SK-N-MC (cell line): ENCODE measurements at places on chromosomes 5 and 9.
A peak's percentile ranks its signal among the peaks of the same experiment; 100 is the strongest.

GRCh38 chr5:77066184-77066583 is 20.9 kb downstream of the ZBED3 start:
- DNase-seq, result no peak

DNA sequence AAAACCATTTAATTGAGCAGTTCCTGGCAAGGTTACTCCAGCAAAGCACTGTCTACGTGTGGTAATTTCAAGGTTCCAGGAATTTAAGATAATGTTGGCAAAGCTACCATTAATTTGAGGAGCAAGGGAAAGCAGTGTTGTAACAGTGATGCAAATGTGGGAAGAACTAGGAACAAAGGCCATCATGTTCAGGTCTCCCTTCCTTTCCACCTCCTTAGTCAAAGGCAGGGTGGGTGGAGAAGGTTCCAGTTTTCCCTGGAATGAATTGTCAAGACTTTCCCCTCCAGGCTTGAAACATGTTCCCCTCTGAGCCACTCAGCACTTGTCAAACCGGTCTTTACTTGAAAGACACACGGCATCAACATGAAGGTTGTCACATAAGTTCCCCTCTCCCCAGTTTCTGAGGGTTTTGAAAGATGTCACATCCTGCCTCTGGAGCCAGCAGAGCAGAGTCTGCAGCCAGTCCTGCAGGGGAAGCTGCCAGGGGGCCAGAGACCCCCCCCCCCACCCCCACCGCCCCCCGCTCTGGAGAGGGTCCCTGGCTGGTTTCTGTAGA is 226.0 kb downstream of the GAS1 start:
- no peak for DNase-seq

- no peak for DNase-seq
Measured at GRCh38 chr9:93090091-93090655, 5.8 kb upstream of the CARD19 start.

DNA sequence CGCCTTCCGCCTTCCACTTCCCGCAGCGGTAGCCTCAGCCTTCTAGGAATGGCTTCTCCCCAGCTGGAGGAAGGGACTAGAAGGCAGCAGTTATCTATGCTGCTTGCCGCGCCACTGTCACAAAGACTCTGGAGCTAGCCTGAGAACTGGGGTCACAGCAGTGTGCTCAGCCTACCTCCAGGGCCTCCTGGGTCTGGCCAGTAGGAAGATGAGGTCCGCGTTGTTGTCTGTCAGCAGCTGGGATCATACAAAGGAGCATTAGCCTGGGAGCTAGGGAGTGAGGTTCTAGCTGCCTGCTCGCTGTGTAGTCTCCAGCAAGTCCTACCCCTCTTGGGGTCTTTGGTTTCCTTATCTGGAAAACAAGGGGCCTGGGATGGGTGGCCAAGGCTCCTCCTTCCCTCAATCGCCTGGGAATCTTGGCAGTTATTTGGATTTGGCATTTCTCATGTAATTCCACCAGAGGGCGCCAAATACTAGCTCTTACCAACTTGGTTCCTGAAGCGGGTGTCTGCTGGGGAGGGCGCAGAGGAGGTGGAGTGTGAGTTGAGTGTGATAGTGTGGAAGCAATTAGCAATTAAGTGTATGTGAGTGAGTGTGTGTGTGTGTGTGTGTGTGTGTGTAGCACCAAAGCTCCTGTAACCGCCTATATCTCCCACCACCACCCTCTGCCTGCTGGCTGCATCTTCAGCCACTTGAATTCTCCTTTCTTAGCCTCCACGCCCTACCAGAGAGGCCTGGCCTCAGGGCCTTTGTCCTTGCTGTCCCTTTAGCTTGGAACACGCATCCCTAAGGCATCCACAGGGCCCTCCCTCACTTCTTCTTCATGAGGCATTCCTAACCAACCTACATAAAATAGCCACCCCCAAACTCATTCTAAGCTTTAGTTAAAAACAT is 97.1 kb downstream of the ENTREP1 start:
- no peak for DNase-seq

GRCh38 chr5:146561711-146562110 is 45.7 kb upstream of the GPR151 start:
- no peak for DNase-seq

DNA sequence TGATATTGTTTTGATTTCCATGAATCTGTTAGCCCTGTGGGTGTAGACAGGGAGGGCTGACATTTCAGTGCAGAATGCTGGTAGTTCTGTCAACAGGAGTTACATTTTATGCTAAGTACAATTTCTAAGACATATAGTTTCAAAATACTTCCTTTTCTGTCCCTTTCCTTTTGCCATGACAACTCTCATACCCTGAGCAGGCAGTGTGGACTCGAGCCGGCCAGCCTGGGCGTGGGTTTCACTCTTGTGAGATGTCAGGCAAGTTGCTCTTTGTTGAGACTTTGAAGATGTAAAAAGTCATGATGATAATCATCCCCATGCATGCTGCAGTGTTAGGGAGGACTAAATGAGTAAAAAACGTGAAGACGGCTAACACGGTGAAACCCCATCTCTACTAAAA is 197.9 kb downstream of the CFAP90 start:
- no peak for DNase-seq

- no peak for DNase-seq
Measured at GRCh38 chr5:172235827-172236736, 42.1 kb downstream of the EFCAB9 start.

GRCh38 chr5:167633931-167634341 is 657.5 kb upstream of the WWC1 start:
- no peak for DNase-seq

DNA sequence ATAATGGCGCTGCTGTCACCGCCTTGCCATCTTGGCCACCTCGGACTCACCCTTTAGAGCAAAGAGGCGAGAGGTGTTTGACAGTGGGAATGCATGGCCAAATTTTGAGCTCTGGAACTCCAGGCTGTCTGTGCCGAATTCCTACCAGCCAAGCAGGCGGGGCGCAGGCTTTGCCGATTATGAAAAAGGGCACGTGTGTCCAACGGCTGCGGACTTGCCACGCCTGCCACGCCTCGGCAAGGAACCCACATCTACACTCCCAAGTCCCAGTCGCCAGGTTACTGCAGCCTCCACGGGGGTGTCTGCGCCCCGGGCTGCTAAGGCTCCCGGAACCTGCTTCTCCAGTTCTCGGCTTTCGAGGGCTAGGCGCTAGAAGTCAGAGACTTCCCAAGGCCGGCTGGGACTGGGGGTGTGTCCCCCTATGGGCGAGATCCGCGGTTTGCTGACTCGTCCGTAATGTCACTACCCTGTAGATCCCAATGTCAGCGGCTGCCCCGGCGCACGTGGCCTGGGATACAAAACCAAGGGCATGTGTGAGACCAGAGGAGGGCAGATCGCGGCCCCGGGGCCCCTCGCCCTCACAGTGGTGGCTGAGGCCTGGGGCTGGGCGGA is 2.8 kb downstream of the NPR3 start:
- no peak for DNase-seq

GRCh38 chr5:180210961-180211760 is 2.1 kb upstream of the RASGEF1C start:
- DNase-seq, result no peak

- no peak for DNase-seq
Measured at GRCh38 chr9:120376101-120376500, 203.9 kb downstream of the CDK5RAP2 start.

DNA sequence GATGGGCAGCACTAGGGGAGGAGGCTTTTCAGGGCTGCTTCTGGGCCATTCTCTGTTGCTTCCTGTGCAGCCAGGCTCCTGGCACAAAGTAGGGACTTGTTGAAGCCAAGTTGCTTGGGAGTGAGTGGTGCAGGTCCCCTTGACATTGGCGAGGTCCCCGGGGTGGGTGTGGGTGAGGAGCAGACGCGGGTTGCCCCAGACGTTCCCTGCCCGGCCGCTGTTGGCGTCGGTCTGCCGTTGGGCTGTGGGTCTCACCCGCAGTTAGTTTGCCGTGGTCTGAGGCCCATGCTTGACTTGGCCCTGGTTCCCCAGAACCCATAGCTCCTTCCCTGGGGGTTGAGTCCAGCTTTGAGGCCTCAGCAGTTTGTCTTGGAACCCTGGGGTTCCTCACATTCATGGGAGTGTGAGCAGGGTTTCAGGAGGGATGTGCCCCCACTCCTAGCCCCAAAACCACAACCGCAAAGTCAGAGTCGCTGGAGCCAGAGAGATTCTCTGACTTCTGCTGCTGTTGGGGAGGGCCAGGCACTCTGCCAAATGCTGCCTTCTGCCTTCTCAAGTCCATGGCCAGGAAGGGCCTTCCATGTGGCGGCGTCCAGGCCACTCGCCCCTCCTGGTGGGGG is 77.5 kb downstream of the RXRA start:
- no peak for DNase-seq

- DNase-seq, result peak; percentile 48
Measured at GRCh38 chr5:141040093-141040770, 10.9 kb upstream of the PCDHB1 start.

- no peak for DNase-seq
Measured at GRCh38 chr5:34929720-34930461, 532 bp downstream of the DNAJC21 start.

DNA sequence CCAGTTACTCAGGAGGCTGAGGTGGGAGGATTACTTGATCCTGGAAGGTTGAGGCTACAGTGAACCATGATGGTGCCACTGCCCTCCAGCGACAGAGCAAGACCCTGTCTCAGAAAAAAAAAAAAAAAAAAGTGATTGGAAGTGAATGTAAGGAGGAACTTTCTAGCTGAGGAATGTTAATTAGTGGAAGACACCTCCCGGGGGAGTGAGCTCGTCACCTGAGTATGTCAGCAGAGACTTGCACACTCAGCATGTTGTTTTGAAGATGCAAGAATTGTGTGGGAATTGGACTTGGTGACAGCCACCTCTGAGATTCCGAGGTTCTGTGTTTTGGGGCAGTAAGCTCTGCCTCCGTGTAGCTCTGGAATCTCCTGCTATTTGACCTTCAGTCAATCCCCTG is 3.6 kb downstream of the SYNPO start:
- DNase-seq, result no peak

GRCh38 chr9:34170237-34170991 is 8.4 kb upstream of the UBAP1 start:
- no peak for DNase-seq

- no peak for DNase-seq
Measured at GRCh38 chr9:69380301-69380700, 55.3 kb downstream of the ENTREP1 start.

DNA sequence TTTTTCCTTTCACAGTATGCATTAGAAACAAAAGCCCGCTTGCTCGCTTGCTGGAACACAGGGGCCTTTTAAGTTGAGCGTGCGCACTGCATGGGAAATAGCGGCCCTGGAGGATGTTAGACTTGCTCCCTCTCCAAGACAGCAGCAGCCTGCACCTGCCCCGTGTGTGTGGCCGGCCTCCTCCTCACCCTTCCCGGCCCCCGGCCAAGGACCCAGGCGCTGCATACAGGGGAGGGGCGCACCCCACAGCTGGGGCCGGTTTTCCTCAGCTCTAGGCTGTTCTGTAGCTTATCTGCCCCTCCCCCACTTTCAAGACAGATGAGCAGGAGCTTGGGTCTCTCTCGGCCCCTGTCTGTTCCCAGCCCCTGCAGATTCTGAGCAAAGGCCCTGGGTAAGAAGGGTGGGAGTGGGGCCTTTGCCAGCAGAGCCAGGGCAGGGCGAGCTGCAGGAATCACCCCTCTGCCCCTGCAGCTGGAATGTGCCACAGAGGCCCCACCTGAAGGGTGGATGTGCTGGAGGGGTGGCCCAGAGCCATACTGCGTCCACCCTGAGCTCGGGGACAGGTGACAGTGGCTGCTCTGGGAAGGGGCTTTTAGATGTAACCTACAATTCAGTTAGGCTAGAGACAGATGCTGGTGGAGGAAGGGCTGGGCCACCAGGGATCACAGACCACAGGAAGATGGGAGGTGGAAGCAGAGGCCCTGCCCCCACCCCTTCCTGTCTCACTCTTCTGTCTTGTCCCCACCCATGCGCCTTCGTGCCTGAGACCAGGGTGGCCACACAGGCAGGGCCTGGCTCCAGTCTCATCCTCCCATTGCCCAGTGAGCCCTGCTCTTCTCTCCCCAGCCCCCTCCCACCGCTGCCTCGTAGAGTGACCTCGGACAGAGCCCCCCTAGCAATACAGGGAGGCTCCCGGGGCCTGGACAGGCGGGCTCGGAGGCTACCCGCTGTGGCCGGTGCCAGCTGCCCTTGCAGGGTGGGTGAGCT is 132.4 kb downstream of the DAB2IP start:
- no peak for DNase-seq

DNA sequence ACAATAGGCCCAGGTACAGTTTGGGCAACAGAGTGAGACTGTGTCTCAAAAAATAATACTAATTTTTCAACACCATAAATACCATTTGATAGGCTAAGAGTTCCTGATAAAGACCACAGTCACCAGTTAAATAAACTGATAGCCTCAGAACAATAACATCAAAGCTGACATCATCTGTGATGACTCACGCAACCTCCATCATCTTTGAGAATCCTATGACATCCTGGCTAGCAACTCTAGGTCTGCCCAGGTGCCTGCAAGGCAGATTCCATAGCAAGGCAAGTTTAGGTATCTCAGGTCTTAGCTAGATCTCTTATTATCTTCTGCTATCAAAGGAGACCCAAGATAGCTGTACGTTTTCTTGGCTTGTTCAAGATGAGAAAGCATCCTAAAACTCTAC is 30.5 kb upstream of the UBAP2 start:
- DNase-seq, result no peak

- DNase-seq, result no peak
Measured at GRCh38 chr5:135890296-135890695, 5.3 kb downstream of the IL9 start.

DNA sequence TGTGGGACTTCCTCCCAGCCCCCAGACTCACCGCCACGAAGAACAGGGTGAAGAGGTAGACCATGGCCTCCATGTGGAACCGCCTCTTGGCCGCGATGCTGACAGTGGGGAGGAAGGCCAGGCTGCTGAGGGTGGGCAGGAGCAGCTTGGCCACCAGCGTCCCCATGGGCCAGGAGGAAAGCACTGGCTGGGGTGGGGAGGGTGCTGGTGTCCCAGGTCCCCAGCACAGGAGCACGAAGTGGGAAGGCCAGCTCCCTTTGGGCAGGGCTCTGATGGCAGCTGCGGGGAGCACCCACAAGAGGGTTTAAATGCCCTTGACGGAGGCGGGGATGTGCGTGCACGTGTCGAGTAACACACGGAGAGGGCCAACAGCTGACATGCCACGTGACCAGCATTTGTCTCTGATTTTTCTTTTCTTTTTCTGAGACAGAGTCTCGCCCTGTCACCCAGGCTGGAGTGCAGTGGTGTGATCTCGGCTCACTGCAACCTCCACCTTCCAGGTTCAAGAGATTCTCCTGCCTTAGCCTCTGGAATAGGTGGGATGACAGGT is at the start of gene MYMK:
Gene MYMK, minus strand, starts transcription at position 281 of the 550 bp plus-strand sequence. Its CDS starts 115 bp downstream, at position 166.
- DNase-seq, result no peak

- DNase-seq, result no peak
Measured at GRCh38 chr9:15512204-15512603, 1.4 kb upstream of the PSIP1 start.

DNA sequence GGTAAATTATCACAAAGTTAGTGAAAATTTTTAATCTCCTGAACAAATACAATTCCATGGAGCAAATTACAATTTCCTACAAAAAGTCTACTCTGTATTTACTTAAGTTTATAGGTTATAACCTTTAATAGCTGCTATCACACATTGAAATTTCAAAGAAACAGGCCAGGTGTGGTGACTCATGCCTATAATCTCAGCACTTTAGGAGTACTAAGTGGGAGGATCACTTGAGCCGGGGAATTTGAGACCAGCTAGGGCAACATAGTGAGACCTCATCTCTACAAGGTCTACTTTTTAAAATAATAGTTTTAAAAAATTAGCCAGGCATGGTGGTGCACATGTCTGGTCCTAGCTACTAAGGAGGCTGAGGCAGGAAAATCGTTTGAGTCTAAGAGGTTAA is 50.3 kb downstream of the HINT1 start:
- no peak for DNase-seq

GRCh38 chr9:38370176-38370575 is 22.3 kb upstream of the ALDH1B1 start:
- DNase-seq, result no peak
